ENCODE measurements at places on chromosomes 5 and 9.

DNA sequence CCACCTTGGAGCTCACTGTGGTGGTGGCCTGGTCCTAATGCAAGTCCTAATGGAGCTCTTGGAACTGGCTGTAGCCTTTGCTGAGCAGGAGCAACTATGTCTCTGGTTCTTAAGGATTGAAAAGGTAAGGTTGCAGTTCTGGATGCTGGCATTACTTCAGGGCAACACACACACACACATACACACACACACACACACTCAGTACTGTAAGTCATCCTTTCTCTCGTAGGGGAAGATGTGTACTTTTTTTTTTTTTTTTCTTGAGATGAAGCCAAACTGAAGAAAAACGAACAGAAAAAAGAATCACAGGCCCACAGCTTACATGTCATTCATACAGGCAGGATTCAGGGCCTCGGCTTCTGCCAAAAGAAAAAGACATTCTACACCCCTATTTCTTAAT lies 81.1 kb upstream of the RPS23 start:
- DNase-seq, result no peak

- no peak for DNase-seq
These were observed 180.5 kb downstream of the RAB3C start for GRCh38 chr5:58763390-58763789.

DNA sequence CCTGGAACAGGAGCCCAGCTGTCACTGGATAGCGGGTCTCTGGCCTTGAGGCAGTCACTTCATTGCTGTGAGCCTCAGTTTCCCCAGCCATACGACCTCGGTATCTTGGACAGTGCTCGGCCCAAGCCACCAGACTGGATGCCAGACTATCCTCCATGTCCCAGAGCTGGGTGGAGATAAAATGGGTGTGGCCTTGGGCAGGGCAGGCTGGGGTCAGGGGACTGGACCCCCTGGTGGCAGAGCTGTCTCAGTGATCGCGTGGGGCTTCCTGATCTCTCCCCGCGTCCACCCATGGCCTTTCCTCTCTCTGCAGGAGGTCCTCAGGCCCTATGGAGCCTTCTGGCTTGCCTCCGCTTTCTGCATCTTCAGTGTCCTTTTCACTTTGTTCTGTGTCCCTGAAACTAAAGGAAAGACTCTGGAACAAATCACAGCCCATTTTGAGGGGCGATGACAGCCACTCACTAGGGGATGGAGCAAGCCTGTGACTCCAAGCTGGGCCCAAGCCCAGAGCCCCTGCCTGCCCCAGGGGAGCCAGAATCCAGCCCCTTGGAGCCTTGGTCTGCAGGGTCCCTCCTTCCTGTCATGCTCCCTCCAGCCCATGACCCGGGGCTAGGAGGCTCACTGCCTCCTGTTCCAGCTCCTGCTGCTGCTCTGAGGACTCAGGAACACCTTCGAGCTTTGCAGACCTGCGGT lies 10.0 kb downstream of the SLC2A8 start:
- no peak for DNase-seq

GRCh38 chr5:143758750-143759149 lies 53.2 kb upstream of the HMHB1 start:
- no peak for DNase-seq

DNA sequence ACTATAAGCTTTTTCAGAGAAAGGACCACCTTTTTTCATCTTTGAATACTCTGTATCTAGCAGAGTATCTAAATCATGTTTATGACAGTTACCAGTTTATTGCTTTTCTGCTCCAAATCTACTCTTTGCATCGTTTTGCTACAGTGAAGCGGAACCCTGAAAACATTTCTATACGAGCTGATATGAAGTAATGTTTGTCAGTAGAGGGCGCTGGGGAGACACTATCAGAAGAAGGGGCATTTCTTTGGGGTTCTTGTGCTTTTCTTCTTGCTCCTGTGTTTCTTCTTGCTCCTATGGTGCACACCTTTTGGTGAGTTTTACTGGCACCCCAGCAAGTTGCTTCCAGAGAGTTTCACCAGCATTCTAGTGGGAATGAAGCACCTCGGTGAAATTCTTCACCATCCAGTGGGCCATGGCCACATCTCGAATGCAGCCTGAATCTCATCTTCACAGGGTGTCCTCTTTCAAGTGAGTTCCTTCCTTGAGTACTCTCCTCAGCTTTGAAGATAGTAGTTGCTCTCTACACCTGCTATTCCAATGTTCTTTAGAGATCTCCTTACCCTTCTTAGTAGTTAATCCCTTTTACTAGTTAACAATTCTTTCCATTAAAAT lies 98.4 kb downstream of the FGF1 start:
- no peak for DNase-seq

DNA sequence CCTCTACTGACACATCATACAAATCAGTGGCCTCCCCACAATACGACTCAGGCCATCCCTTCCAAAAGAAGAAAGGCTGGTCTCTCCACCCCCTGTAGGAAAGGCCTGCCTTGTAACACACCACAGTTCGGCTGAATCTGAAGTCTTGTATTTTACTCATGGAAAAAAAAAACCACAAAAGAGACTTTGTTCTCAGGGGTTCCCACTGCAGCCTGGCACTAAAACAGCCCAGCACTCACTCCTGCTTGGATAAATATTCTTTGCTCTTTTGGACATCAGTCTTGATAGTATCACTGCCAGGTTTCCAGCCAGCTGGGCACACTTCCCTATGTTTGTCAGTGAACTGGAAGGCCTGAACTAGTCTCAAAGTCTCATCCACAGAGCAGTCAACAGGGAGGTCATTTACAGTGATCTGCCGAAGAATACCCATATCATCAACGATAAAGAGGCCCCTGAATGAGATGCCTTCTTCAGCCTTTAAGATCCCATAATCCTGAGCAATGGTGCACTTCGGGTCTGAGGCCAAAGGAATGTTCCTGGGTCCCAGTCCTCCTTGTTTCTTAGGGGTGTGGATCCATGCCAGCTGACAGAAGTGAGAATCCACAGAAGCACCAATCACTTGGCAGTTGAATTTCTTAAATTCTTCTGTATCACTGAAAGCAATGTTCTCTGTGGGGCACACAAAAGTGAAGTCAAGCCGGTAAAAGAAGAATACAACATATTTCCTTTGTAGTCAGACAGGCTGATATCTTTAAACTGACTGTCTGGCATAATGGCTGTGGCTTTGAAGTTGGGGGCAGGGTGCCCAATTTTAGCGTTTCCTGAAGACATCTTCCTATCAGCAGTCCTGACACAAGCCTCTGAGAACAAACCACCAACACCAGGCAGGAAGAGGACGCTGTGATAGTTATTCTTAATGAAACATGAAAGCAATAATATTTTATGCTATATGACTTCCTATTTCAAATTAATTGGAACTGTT lies 198.1 kb downstream of the LURAP1L start:
- DNase-seq, result no peak

- no peak for DNase-seq
These were observed 20.9 kb upstream of the LURAP1L start for GRCh38 chr9:12753931-12754330.

- no peak for DNase-seq
These were observed 497.1 kb upstream of the EDIL3 start for GRCh38 chr5:84881737-84882136.

GRCh38 chr5:31470608-31471007 lies 61.3 kb downstream of the DROSHA start:
- no peak for DNase-seq

GRCh38 chr9:20379804-20380225 lies 242.5 kb downstream of the MLLT3 start:
- no peak for DNase-seq

Data from amniotic stem cell (primary cell).